ENCODE measurements at places on chromosomes 11 and 22.

DNA sequence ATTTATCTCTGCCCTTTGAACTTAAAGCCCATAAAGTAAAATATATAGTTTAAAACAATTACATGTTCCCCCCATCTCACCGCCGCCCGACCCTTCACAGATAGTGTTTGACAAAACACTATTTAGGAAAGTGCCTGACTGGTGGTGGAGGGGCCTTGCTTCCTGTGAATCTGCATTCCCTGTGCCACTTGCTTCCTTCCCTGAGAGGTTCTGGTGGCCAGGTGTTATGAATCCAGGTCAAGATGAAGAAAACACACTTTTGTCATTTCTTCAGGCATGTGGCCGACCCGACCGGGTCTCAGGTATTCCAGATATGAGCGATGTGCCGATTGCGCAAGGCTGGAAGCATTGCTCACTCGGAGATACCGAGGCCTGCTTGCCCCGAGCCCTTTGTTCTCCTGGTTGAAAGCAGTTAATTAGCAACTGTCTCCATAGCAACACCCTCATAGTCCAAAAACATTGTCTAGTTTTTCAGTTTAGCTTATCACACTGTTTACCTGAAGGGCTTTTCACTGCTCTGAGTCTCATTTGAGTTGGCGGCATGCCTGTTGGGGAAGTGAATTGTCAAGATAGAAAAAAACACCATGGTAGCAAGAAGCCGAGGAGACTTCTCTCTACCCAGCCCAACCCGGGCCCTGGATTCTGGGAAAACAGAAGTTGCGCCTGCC is 128.3 kb downstream of the TEAD1 start:
- DNase-seq: peak; percentile 34

- no peak for DNase-seq
Observed at GRCh38 chr11:10606536-10607208, 38.2 kb upstream of the LYVE1 start.

GRCh38 chr22:24775769-24776492 is 1.4 kb upstream of the PIWIL3 start:
- DNase-seq: no peak

- no peak for DNase-seq
Observed at GRCh38 chr11:95092549-95093324, 3.1 kb downstream of the ENDOD1 start.

DNA sequence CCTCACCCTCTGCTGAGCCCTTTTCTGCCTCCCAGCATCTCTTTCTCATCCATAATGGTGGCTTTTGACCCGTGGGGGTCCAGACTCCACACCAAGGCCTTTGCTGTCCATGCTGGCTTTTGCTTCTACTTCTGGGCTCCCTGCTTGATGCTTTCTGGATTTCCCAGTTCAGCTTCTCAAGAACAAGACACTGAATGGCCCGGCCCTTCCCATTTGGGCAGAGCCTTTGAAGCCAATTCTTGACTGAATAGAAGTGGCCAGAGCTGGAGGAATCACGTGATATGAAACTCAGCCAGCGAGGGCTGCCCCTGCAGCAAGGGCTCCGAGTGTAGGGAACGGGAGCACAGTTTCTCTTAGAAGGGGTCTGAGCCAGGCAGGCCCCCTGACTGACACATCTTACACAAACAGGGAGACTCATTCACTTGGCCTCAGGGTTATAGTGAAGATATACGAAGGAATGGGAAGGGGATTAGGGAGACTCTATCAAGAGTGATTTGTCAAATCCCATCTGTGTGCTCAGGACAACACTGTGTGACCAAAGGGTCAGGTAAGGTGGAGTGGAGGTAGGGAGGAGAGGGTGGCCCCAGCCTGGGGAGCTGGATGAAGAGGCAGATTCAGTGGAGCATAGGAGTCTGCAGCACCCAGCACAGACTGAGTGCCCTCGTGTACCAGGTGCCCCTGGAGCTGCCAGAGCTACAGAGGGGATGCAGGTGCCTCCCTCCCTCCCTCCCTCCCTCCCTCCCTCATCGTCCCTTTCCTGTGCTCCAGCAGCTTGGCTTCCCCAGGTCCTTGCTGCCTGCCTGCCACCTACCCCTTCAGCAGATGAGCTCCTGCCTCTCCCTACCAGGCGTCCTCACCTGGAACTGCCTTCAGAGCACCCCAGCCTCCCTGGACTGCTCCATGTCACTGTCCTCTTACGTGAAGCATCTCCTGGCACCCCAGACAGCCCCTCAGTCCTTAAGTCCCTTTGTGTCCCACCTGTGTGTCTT is 106.0 kb downstream of the TRIM29 start:
- DNase-seq: no peak

GRCh38 chr11:1782031-1782590 is 18.4 kb upstream of the CTSD start:
- no peak for DNase-seq

- DNase-seq: no peak
Observed at GRCh38 chr11:8740129-8740528, 57.5 kb downstream of the RPL27A start.

- no peak for DNase-seq
Observed at GRCh38 chr11:75780888-75781287, 12.3 kb downstream of the DGAT2 start.

DNA sequence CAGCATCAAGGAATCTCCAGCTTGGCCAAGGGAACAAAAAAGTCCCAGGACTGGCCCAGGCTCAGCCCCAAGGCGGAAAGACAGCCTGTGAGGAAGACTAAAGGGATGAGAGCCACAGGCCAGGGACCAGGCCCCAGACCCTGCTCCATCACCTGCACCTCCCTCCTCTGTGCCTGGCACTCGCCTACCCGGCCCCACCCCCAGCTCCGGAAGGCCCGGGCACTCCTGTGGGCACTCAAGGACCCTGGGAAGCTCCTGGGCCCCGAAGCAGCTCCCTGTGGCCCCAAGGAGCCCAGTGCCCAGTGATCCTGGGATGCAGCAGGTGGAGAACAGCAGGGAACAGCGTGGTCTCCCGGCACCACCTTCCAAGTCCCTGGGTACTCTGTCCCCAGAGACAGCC is 18.2 kb downstream of the ELFN2 start:
- no peak for DNase-seq

GRCh38 chr11:134656861-134657540 is 245.0 kb upstream of the B3GAT1 start:
- peak; percentile 1 for DNase-seq

DNA sequence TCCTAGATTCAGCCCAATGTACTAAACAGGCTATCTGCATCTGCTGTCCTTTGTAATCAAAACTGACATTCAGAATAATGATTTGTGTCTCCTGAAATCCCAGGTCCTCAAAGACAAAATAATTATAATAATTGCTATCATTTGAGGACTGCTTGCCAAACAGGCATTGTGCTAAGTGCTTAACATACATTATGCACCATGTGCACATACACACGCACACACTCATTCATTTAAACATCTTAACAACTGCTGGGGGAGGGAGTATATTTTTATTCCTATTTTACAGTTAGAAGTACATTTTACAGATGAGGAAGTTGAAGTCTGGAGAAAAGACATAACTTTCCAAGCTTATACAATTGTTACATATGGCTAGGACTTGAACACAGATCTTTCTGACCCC is 308.0 kb upstream of the ZC3H12C start:
- DNase-seq: no peak

- DNase-seq: peak; percentile 61
Observed at GRCh38 chr11:3855808-3856491, 486 bp downstream of the STIM1 start.
